ENCODE measurements at places on chromosomes 7 and 10. TPM values are rescaled to one million over a fixed set of nuclear protein-coding genes. Genes with fewer than 3 reads are reported as not detected.

The MMD2 gene
- not detected for total RNA-seq

The GDI2 gene
- 85.3 TPM for total RNA-seq

The COL28A1 gene
- 0.38 TPM for total RNA-seq

The OR2A5 gene
- total RNA-seq = not detected

The PRR15 gene
- total RNA-seq = not detected

The CDH23 gene
- total RNA-seq = 3.5 TPM

The CALY gene
- not detected for total RNA-seq
